Articular chondrocyte of knee joint (primary cell): ENCODE measurements at places on chromosomes 7 and 10. TPM values are rescaled to one million over a fixed set of nuclear protein-coding genes. Genes with fewer than 3 reads are reported as not detected.

The AASS gene
- total RNA-seq: 21.7 and 26.3 TPM in 2 replicates

The UNCX gene
- not detected in 2 replicates for total RNA-seq

The CYP3A5 gene
- 5.7 and 10.1 TPM in 2 replicates for total RNA-seq

The PRKRIP1 gene
- 15.7 and 17.6 TPM in 2 replicates for total RNA-seq

The GIMAP8 gene
- 0.11 TPM in 1 of 2 replicates, not detected in the other for total RNA-seq

The CHAT gene
- total RNA-seq: not detected in 2 replicates

The TMEM236 gene
- 0.22 and 0.26 TPM in 2 replicates for total RNA-seq

The USP54 gene
- 12.8 and 16.1 TPM in 2 replicates for total RNA-seq

The HOXA3 gene
- 8.1 and 9.4 TPM in 2 replicates for total RNA-seq

The PNLIPRP2 gene
- total RNA-seq: not detected in 2 replicates

The RELN gene
- total RNA-seq: under 0.01 TPM in 2 replicates

The ALKBH4 gene
- 9.5 and 12.1 TPM in 2 replicates for total RNA-seq

The CALCR gene
- total RNA-seq: not detected in 2 replicates

The KNDC1 gene
- 0.54 and 0.65 TPM in 2 replicates for total RNA-seq

The NANOS1 gene
- 1.4 and 2.4 TPM in 2 replicates for total RNA-seq

The NRG3 gene
- total RNA-seq: not detected in 2 replicates

The RGR gene
- total RNA-seq: not detected in 2 replicates

The SMURF1 gene
- 15.9 and 16.5 TPM in 2 replicates for total RNA-seq

The CHRM2 gene
- not detected in 2 replicates for total RNA-seq

The RAB19 gene
- 0.22 TPM in 1 of 2 replicates, not detected in the other for total RNA-seq

The RBM28 gene
- 15.7 and 16.1 TPM in 2 replicates for total RNA-seq

The STK31 gene
- 0.13 and 0.22 TPM in 2 replicates for total RNA-seq

The CRYGN gene
- total RNA-seq: 0.76 and 0.78 TPM in 2 replicates

The SPDYE9 gene
- under 0.01 TPM in 1 of 2 replicates, not detected in the other for total RNA-seq
